ENCODE measurements at places on chromosomes 1 and 21.

DNA sequence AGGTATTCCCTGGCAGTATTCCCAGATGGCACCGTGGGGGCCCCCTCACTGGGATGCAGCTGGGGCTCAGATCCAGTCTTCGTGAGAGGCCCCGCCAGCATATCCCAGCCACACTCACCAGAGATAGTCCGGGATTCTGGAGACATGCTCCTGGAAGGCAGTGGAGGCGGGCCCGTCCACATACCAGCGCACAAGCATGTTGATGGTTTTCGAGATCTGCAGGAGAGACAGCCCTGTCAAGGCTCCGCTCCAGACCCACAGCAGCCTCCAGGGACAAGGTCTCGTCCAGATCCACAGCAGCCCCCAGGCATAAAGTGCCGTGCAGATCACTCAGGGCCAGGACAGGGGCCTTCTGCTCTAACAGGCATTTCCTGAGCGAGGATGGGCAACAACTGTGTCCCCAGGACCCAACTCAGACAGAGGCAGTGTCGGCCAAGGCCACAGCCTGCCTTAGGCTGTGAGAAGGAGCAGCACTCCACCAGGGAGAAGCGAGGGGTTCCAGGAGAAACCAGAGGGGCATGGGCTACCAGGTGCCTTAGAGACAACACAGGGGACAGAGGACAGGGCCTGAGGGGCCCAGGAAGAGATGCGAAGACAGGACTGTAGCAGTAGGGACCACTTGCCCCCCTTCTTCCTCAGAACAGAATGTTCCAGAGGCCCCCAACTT lies 14.8 kb downstream of the LSS start:
- DNase-seq, result no peak

- DNase-seq, result no peak
These were observed 75.6 kb upstream of the DNAJC6 start for GRCh38 chr1:65233782-65234181.

- DNase-seq, result no peak
These were observed 155.8 kb upstream of the BRINP3 start for GRCh38 chr1:190633488-190633887.

GRCh38 chr1:8902765-8903164 lies 24.3 kb upstream of the ENO1 start:
- no peak for DNase-seq

- no peak for DNase-seq
These were observed 1.5 kb downstream of the PARP1 start for GRCh38 chr1:226406401-226406881.

DNA sequence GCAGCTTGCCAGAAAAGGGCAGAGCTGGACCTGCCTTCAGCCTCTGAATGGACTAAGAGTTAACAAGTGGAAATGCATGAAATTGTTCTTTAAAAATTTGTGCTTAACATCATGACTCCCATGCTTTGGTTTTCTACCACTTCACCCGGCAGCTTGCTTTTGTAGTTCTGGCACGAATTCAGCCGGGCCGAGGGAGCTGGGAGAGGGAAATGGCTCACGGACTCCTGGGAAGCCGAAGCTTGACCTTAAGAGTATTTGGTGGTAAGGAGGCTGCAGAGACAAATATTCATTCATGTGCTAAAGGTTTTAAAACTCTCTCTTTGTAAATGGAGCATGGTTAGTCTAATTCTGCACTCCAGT lies 17.2 kb upstream of the GFI1 start:
- no peak for DNase-seq

DNA sequence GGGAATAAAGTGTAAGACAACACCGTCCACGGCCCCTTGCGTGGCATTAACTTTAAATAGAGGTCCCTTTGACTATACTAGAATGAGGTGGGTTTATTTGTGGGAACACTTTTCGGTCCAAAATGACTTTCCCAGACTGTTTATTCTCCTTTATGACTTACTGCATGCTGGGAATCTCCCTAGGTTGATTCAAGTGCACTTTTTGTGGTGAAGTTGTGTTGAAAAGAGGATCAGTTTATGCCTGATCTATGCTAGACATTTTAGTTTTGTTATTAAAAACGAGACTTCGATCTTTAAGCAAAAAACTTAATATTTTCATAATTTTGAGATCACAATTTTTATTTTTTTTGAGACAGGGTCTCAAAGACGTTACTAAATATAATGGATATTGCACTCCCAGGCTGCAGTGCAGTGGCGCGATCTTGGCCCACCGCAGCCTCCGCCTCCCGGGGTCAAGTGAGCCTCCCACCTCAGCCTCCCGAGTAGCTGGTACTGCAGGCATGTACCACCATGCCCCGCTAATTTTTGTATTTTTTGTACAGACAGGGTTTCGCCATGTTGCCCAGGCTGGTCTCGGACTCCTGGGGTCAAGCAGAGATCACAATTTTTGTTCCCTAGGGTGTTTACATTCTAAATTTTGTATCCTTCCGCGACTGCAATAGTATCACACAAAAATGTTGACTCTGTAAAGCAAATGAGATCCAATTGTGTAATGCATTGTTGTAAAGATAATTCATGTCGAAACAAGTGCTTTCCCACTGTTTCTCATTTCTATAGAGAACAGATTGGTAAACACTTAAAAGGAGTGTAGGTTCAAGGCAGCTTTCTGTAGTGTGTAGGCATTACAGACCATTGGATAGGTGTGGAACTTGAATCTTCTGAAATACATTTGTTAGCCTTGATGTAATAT lies 1.6 kb downstream of the CDC42 start:
- no peak for DNase-seq

- DNase-seq, result peak; percentile 94
These were observed 16.5 kb downstream of the MIA3 start for GRCh38 chr1:222634180-222635013.

DNA sequence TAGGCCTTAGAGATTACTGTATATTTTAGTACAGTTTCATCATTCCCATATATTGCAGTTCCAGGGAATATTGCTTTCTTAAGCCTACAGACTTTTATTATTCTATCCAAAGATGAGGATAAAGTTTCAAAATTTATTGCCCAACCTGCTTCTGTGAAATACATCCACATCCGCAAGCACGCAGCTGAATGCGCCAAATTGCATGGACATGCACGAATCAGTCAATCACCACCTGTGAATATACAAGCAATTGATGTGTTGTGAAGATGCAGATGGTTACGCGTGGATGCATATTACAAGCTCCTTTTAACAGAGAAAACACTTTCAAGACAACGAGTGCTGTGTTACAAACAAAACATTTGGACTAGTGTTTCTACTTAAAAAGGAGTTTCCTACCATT lies 577.8 kb upstream of the PLXNA2 start:
- no peak for DNase-seq

- DNase-seq, result no peak
These were observed 7.6 kb downstream of the BARHL2 start for GRCh38 chr1:90709535-90709934.

- no peak for DNase-seq
These were observed 4.0 kb upstream of the AGBL4 start for GRCh38 chr1:50027794-50028193.

DNA sequence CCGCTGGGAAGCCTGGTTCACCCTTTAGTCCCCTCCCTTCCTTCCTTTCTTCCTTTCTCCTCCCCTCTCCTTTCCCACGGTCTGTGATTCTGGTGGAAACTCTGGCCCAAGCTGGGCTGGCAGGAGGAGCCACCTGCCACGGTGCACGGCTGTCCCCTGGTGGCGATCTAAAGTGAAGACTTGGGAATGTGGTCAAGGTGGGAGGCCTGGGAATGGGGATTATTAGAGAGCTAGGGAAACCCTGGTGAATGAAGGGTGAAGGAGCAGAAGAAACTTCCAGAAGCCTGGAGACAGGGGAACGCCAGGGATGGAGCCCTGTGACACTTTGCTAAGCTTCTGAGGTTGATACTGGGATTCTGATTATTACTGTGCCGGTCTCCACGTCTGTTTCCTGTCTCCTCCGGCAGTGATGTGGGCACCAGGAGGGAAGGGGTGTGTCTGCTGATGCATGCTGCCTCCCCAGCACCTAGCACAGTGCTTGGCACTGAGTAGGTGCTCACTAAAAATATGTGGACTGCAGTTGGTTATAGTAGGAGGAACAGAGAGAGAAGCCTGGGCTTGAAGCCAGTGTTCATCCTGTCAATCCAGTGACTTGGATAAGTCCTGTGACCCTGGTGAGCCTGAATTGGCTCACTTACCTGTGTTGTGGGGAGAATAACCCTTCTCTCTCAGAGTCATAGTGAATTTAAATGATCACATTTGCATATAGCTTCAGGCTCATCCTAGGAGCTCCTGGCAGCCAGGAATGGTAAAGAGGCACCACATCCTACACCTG lies 71.2 kb upstream of the NBPF3 start:
- peak; percentile 70 for DNase-seq

- no peak for DNase-seq
These were observed 10.8 kb downstream of the OPRD1 start for GRCh38 chr1:28822799-28823198.

- peak; percentile 48 for DNase-seq
These were observed 1.2 kb upstream of the DHRS3 start for GRCh38 chr1:12618965-12619791.

DNA sequence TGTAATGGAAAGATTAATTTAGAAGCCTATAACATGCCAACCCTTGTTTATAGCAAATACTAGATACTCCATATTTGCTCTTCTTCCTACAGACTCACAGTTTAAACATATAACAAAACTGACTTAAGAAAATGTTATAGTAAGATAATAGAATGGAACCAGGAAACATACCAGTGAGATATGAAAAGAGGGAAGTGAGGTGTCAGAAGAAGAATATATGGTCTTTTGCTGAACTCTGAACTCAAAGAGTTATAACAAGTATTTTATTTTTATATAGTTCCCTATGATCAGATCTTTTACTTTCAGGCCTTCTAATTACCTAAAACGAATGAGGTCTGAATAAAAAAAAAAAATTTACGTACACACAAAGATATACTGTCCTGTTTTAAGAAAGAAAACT lies 20.9 kb downstream of the TMED5 start:
- DNase-seq, result no peak

GRCh38 chr21:45740491-45741357 lies 97.2 kb downstream of the PCBP3 start:
- no peak for DNase-seq

DNA sequence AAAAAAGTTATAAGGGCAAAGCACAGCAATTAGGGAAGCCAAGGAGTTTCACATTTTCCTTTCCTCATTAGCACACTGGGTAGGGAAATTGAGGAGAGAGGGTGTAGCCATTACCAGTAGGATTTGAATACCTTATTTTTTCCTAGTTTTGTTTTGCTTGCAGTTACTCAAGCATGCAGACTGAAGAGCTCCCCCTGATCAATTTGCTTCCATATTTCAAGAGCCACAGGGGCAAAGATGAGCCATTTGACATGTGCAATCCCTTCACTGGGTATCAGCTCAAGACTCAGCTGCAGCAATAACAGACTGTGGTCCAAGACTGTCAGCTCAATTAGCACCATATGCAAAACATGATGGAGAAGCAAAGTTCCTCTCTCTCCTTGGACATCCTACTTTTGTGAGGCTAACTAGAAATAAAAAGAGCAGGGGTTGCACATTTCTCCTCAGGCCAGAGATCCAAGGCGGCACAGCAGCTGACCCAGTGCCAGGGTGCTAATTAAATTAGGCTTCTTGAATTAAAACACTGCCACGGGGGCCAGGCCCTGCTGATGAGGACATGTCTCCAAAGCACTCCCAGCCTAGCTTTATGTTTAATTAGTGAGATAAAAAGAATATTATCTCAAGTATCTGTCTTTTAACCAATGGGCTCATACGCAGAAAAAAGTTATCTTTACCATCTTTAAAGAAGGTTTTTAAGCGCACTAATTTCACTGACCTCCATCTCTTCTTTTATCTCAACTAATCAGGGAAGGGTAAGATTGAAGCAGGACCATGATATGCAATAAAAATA lies 36.7 kb upstream of the LRRC53 start:
- DNase-seq, result no peak

GRCh38 chr1:21564521-21565095 lies 55.4 kb downstream of the ALPL start:
- no peak for DNase-seq

DNA sequence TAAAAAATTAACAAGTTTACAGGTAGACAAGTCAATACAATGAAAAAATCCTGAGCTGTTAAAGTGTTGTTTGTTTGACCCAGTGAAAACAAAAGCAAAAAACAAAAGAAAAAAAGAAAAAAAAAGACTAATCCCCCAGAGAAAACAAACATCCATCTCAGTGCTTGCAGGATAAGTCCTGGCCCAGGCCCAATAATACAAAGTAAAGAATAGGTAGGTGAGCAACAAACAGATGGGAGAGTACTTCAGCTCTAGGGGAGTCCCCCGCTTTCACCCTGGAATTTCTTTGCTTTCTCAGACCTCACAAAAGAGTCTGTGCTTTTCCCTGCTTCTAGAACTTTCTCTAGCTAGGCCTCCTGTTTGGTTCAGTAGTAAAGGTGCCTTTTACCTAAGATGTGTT lies 70.3 kb downstream of the ABCA4 start:
- no peak for DNase-seq

- peak; percentile 71 for DNase-seq
These were observed 1.3 kb upstream of the DOCK7 start for GRCh38 chr1:62689524-62689923.

- DNase-seq, result no peak
These were observed 16.3 kb downstream of the SEC16B start for GRCh38 chr1:177953549-177953948.

DNA sequence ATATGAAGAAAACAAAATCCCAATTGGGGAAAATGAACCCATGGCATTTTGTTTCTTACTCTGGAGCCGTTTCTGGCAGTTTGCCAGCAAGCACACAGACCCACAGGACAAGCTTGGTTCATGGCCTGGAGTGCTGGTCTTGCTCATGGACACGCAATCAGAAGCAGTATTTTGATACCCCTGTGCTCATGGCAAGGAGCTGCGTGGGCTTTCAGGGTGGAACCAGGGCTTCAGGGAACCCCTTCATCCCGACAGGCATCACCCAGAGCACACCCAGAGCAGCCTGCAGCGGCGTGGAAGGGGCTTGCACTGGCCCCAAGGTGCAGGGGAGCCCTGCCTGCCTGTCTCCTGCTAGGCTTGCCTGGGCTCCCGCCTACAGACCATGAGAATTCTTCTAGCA lies 45.4 kb upstream of the PCBP3 start:
- no peak for DNase-seq

GRCh38 chr1:118073648-118074435 lies 111.2 kb downstream of the SPAG17 start:
- DNase-seq, result no peak

- no peak for DNase-seq
These were observed 62.8 kb downstream of the RHOU start for GRCh38 chr1:228798035-228798434.

GRCh38 chr1:73770109-73770905 lies 427.7 kb downstream of the LRRIQ3 start:
- no peak for DNase-seq

GRCh38 chr1:47680815-47681475 lies 243.1 kb downstream of the FOXD2 start:
- DNase-seq, result no peak

Data from NCI-H460 (cell line).